NCI-H2171 treated with DMSO at 0.1 percent for 48 hours (cell line): ENCODE measurements at places on chromosomes 11 and 22.

DNA sequence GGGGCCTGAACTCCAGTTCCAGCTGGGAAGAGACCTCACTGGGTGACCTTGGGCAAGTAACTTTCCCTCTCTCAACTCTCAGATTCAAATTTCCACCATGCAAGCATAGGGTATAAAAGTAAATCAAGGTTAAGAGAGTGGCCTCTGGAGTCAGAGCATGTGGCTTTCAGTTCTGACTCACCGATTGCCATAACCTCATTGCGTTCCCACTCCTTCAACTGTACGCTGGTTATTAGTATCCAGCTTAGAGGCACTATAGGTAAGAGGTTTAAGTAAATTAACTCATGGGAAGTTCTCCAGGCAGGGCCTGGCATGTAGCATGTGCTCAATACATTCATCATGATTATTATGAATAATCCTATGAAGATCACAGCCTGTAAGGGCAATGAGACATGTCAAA is 88.3 kb downstream of the FBXO7 start:
- DNase-seq = no peak

DNA sequence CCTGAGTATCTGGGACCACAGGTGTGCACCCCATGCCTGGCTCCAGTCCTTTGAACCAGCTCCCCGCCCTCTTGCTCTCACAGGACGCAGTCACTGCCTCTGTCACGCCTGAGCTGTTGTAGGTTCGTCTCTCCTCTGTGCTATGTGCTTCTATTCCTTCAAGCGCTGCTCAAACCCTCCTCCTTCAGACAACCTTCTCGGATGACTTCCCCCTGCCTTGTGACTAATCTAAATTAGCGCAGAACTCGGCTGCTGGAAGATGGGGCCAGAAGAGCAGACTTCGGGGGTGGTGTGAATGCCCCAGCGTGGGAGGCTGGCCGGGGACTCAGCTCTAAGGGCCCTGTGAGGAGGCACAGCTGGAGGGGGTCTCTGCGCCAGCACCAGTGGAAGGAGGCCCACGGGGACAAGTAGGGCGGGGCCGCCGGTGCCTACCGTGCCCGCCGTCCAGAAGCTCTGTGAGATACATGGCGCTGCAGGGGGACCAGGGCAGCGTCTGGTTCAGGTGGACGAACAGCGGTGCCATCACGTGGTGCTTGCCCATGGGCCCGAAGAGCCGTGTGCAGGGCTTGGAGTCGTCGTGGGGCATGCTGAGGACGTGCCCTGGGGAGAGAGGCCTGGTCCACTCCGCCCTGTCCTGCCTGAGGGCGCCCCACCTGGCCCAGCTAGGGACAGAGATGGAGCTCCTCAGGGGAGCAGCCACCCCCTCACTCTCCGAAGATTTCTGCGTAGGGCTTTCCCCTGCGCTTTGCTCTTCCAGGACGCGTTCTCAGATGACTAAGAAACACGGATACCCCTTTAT is 12.5 kb downstream of the ADAMTS8 start:
- DNase-seq = no peak

GRCh38 chr22:39462443-39463221 is 5.8 kb downstream of the MGAT3 start:
- no peak for DNase-seq

- DNase-seq = no peak
Measured at GRCh38 chr11:1508491-1508891, 21.9 kb upstream of the MOB2 start.

GRCh38 chr22:25563761-25564319 is 635 bp upstream of the GRK3 start:
- peak; percentile 54 for DNase-seq

DNA sequence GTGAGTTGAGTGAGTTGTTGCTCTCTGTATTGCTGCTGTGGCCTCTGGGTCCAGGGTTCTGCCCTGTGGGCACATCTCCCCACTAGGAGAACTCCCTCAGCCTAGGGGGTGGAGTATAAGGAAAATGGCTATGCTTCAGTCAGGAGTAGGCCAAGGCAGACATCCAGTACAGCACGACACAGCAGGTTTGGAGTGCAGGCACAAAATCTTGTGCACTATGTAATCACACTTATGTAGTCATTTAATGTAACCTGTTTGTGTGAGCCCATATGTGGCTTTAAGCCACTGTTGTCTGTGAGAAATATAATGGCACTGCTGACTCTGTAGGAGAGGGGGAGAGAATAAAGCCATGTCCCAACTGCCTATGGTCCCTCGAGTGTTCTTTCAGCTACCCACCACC is 90.1 kb downstream of the CCDC83 start:
- DNase-seq = no peak

DNA sequence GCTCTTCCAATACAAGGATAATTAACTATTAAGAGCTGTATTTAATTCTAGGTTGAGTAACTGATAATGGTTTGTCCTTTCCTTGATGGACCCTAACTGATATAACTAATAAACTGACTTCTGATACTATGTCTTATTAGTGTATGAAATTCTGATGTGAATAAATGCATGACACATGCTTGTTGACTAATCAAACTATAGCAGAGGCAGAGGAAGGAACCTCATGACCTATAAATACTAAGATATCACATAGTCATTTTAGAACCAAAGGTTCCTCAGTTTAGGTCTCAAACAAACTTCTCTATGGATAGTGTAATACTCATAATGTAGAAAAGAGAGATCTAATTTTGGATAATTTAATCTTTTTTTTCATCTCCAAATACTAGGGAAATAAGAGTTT is 4.8 kb upstream of the HBD start:
- no peak for DNase-seq

- no peak for DNase-seq
Measured at GRCh38 chr11:128297091-128297651, 290.2 kb downstream of the ETS1 start.

- DNase-seq = no peak
Measured at GRCh38 chr22:19240813-19241592, 50.5 kb downstream of the CLTCL1 start.

- peak; percentile 75 for DNase-seq
Measured at GRCh38 chr22:35921777-35922176, 106.8 kb downstream of the RBFOX2 start.

DNA sequence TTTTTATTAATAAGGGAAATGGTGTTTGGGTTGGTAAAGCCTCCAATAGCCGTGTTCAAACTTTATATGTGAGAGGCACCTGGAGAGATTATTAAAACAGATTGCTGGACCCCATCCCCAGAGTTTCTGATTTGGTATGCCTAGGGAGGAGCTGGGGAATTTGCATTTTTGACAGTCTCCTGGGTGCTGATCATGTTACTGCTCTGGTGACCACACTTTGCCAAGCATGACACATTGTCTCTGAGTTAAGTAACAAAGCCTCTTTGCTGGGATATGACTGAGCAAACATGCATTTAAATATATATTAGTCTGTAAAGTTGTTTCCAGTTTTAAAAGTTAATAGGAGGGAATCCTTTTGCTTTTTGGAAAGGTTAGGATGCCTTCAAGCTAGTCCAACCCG is 140.4 kb downstream of the NAV2 start:
- peak; percentile 26 for DNase-seq

DNA sequence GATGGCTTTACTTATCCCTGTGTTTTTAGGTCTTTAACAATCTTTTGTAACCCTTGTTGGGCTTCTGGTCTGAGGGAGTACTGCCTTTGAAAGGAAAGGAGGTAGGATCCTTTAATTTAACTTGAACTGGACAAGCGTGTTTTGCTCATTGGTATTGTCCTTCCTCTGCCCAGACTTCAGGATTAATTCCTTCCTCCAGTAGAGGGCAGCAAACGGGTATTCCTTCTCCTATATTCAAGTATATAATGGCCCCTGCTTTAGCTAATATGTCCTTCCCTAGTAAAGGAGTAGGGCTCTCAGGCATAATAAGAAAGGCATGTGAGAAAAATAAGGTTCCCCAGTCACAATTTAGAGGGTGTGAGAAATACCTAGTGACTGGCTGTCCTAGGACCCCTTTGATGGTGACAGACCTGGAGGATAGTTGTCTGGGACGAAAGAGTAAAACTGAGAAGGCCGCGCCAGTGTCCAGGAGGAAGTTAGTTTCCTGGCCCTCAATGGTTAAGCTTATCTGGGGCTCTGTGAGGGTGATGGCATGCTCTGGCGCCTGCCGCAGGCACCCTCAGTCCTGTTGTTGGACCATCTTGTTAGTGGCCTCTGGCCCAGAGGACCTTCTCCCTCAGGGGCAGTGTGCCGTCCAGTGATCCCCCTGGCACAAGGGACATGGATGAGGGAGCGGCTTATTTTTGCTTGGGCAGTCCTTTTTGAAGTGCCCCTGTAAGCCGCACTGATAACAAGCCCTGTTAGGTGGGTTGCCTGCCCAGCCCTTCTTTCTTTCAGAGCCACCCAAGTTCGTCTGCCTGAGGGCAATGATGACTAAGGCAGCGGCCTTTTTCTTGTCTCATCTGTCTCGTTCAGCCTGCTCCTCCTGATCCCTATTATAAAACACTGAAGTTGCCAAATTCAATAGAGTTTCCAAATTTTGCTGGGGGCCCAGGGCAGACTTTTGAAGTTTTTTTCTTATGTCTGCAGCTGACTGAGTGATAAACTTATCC is 51.8 kb downstream of the C11orf71 start:
- DNase-seq = peak; percentile 28

- no peak for DNase-seq
Measured at GRCh38 chr11:69470793-69471728, 10.4 kb upstream of the LINC01488 start.

DNA sequence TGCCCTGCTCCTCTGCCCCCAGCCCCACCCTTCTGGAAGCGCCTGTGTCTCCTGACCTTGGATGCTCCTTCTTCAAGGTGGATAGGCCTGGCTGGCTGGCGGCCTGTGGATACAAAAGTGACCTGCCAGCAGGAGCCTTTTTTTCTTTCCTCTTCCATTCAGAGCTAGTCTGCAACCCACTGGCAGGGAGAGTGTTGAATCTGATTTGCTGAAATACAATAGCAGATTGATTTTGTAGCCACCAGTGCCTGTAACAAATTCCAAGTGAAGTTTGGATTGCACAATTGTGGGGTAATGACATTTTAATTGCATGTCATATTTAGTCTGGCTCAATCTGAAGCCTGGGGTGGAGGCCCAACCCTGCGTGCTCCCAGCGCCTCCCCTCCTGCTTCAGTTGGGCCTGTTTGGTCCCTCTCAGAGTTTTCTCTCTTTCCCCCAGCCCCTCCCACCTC is 97.2 kb downstream of the GRIK4 start:
- DNase-seq = peak; percentile 48

GRCh38 chr22:46062232-46062615 is 85.3 kb upstream of the WNT7B start:
- no peak for DNase-seq

DNA sequence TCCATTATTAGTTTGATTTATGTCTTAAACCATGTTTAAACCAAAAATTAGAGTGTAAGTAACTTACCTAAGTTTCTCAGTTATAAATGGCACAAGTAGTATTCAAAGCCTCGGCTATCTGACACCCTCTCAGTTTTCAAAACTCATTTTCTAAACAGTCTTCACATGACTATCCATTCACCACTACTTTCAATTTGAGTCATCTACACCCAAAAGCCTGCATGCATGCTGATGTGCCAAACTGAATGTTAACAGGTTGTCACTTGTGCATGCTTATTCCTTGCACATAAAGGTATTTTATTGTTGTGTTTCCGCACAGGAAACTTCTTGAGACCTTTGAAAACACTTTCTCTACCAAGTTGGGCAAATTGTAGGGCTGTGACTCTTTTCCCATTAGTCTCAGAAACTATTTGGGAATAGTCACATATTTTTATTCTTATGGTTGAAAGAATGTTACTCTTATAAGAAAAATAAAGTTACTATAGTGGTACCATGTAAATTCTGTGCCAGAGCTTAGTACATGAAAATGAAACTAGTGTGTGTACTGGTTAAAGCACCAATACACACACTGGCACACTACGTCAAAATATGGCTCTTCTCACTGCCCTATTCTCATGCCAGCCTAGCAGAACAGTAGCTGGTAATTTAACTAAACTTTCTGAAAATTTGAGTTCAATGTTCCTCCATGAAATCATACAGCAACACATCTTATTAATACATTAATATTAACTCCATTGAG is 2.2 kb upstream of the OR51E2 start:
- no peak for DNase-seq

GRCh38 chr22:37701141-37701786 is 4.4 kb downstream of the TRIOBP start:
- DNase-seq = no peak

DNA sequence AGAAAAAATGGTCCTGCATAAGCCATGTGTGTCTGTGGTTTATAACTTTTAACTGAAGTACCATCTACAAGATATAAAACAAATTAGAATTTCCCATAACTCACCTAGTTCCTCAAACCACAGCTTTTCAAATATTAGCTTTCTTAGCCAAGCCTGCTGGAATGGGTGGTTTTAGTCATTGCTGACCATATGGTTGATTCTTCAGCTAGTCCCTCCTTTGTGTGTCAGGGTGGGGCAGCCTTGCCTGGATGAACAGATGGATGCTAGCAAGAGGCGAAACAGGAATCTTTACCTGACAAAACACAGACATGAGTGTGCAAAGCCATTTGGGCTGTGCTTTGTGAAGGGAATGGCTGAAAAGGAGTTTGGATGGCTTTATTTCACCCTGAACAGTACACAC is 6.9 kb upstream of the B3GNT6 start:
- DNase-seq = peak; percentile 76

GRCh38 chr11:99568808-99569207 is 548.1 kb downstream of the CNTN5 start:
- DNase-seq = no peak

DNA sequence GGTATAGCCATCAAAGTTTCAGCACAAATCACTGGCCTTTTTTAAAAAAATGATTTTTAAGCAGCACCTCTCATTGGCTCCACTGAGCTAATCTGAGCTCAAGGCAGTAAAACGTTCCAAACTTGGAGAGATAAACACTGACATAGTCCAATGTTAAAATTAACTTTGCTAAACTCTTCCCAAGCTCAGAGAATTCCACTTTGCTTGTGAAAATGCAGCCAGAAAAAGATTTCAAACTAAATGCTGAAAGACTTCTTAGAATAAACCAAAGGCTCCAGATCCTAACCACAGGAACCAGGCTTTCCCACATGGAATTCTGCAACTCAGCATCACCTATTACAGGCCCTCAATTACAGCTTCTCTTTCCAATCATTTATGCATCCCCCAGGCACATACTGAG is 84.7 kb upstream of the GDPD4 start:
- DNase-seq = no peak

- no peak for DNase-seq
Measured at GRCh38 chr11:47923667-47924066, 56.7 kb upstream of the PTPRJ start.

GRCh38 chr11:126660761-126661425 is 305.4 kb downstream of the ST3GAL4 start:
- DNase-seq = peak; percentile 68

DNA sequence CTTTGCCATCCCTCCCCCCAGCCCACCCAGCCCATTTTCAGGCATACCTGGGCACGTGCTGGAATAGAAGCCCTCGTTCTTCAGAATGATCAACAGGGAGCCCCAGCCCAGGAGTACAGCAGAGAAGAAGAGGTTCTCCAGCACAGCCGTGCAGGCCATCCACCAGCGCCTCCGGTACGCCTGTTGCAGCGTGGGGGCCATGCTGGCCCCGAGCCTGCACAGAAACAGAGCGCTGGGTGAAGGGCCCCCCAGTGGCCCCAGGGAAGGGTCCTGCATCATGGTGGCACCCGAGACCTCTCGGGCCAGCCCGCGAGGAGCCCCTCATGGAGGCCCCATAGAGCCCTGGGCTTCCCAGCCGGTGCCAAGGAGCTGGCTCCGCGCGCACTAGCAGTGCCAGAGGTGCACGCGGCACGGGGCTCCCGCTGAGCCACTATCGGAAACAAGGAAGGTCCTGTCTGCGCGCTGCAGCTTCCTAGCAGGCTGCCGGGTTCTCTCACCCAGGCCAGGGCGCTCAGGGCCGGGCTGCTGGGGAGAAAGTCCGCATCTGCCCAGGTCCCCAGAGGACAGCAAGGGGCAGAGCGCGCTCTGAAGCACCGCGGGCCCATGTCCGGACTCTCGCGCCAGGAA is 1.5 kb downstream of the SLC43A1 start:
- peak; percentile 54 for DNase-seq
